ENCODE measurements at places on chromosomes 4 and X.

- DNase-seq, result no peak
Observed at GRCh38 chr4:39037491-39037825, 5.2 kb upstream of the TMEM156 start.

DNA sequence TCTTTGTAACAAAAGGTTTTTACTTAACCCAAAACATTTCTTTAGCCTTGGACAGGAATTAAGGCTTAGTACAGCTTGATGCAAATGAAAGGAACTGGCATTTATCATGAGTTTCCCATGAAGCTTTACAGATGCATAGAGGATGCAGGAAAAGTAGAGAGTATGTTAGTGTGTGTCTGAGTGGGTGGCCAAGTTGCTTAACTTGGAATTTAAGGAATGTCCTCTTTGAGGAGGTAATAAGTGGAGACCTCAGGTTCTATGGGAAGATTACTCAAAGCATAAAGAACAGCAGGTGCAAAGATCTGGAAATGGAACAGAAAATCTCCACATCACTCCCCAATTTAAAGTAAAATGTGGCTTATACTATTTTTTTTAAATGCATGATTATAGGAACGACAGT is 457.9 kb downstream of the KCNIP4 start:
- DNase-seq, result no peak

DNA sequence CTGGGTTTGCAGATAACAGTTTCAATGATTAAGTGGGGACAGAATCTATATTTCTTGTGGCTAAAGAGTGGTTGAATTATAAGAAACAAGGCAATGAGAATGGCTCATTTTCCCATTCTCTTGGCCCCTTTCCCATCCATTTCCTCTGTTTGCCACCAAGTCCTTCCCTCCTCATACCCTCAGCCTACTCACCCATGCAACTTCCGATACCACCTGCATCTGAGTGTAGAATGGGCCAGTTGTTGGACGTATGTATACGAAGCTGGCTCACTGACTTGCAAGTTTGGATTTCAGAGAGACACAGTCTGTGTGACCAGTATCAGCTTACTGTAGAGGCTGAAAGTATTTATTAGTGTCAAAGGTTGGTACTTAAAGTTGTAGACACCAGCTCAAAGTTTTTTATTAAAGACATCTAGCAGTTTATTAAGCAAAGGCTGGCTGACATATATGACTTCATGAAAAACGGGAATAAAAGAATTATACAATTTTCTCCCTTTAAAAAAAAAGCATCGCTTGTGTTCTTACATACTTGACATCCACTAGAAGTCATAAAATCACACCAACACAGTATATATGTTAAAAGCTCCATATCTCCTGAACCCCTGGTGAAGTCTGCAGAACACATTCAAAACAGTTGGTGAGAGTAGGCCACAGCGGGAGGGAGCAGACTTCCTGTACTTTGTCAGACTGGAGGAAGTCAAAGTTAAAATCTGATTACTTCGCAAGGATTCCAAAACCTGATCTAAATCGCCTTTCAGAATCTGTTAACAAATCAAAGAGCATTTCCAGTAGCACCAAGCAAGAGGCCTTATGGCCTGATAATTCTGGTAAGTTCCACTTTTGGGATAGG is 22.4 kb upstream of the STIM2 start:
- no peak for DNase-seq

DNA sequence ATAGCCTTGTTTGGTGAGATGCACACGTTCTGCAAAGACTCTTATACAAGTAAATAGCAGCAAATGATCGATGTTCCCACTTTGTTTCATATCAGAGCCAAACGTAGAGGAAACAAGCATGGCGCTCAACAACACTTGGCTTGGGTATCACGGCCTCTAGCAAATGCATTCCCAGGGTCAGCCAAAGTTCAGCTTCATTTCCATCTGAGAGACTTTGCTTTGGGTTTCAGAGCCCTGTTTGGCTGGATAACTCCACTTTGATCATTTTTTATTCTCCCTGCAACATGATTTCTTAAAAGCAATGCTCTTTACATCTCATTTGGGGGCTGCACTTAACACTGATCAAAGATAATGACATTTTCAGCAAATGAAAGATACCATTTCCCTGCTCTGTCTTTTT is 199.2 kb upstream of the FAM9B start:
- no peak for DNase-seq

- no peak for DNase-seq
Observed at GRCh38 chr4:11359591-11359990, 69.1 kb downstream of the HS3ST1 start.

DNA sequence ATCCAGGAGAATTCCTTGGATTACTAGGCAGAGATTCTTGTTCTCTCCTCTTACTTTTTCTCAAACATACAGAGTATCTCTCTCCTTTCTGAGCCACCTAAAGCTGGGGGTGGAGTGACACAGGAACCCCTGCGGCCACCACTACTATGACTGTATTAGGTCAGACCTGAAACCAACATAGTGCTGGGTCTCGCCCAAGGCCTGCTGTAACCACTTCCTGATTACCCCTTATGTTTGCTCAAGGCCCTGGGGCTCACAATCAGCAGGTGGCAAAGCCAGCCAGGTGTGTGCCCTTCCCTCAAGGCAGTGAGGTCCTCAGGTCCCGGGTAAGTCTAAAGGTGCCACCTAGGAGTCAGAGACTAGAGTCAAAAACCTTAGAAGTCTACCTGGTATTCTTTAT is 166.4 kb downstream of the PARM1 start:
- DNase-seq, result peak; percentile 62

GRCh38 chr4:182578402-182578801 is 335.2 kb downstream of the TENM3 start:
- DNase-seq, result no peak

GRCh38 chr4:68693325-68694075 is 23.0 kb upstream of the UGT2B15 start:
- no peak for DNase-seq

DNA sequence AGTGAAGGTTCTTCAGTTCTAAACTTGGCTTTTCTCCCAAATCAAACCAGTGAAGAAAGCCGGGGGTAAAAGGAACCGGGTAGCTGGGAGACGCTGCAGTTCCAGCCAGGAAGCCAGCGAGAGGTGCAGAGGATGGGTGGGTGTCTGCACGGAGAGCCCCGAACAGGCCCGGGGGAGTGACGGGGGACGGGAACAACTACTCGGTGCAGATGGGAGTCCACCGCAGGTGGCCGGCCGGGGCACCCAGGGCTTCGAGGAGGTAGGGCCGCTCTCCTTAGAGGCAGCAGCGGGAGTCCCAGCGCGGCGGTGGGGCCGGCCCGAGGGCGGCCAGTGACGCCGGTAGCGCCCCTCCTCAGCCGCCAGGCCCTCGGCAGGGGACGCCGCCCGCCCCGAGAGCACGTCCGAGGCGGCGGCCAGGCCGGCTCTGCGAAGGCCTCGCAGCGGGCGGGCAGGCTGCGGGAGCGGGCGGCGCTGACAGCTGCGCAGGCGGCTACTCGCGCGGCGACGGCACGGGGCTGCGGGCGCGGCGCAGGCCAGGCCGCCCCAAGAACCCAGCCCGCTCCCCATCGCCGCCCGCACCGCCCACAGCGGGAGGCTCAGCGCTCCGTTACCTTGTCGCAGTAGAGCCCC is 449 bp downstream of the FBXL5 start:
- peak; percentile 58 for DNase-seq

DNA sequence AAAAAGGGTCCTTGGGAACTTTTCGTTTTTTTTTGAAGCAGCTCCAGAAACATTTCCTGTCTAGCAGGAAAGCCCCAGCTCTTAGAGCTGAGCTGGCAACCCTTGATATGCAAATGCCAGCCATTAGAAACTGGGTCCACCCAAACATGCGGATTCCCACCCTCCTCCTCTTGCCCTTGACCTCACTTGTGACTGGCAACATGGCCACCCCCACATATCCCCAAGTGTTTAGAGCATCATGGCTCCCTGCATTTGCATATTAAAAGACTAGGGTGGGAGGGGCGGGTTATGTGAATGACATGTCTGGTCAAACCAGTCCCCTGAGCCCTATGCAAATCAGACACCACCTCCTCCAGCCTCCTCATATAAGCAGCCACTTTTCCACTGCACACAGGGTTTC is 671.1 kb downstream of the FAT4 start:
- no peak for DNase-seq

DNA sequence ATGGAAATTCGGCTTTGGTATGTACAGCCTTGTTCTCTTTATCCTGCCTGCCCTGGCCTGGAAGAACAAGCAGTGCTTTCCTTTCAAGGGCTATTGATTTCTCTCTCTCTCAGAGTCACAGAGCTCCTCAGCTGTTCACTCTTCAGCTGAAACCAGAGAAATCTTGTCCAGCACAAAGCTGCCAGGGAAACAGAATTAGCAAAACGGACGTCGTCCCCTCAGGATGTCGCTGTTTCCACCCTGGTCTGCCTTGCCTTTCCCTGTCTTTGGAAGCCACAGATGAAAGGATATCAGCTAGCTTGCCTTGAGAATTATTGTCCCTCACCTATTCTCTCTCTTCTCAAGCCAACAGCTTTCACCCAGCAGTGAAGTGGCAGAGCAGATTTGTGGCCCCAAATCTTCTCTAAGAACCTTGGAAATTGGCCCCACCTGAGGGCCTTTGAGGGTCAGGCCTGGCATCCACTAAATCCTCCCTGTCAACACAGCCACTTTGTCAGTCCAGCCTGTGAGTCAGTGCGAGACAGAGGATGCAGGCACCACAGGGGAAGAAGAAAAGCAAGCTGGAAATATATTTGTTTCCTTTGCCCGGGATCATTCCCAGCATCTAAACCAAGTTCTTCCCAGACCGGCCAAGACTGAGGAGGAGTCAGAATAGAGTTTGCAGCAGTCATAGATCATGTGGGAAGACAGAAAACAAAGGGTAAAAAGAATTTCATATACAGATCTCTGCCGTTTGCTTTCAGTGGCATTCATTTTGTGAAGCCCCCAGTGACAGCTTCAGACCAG is 63.8 kb upstream of the MTM1 start:
- no peak for DNase-seq

DNA sequence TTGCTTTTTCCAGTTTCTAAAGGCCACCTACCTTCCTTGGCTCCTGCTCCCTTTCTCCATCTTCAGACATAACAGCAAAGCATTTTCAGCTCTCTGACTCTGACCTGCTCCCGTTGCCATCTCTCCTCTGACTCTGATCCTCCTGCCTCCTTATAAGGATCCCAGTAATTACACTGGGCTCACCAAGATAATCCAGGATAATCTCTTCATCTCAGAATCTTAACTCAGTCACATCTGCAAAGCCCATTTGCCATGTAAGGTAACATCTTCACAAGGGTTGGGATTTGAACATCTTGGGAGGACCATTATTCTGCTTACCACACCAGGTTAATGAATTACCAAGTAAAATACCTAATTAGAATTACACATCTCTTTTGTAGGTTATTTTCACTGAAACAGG is 41.3 kb upstream of the MAGED1 start:
- DNase-seq, result no peak

DNA sequence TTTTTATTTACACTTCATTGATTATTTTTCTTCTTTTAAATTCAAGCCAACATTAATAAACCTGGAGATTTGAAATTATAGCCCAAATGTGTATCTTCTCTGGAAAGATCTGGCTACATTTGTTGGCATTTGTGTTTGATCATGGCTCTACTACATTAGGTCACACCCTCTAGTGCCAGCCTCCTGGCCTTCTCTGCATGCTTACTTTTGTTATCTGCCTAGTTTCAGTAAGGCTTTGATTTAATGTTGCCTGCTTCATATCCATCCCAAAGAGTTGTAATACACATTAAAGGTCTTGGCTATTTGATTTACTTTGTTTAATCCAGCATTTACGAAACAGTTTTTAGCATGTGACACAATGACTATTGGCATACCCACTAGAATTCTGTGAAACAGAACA is 224.5 kb downstream of the TRAM1L1 start:
- no peak for DNase-seq

DNA sequence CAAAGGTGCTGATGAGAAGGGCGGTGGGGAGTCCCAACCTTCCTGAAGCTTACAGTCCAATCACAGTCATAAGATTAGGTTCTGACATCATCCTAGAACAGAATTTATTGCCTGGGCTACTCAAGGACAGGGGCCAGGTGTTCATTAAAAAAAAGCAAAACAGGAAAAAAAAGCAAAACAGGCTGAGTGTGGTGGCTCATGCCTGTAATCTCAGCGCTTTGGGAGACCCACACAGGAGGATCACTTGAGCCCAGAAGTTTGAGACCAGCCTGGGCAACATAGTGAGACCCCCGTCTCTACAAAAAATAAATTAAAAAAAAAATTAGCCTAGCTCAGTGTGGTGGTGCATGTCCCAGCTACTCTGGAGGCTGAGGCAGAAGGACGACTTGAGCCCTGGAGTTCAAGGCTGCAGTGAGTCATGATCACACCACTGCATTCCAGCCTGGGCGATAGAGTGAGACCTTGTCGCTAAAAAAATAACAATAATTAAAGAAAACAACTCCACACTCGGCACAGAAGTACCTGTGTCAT is 3.0 kb downstream of the RAB9A start:
- no peak for DNase-seq

DNA sequence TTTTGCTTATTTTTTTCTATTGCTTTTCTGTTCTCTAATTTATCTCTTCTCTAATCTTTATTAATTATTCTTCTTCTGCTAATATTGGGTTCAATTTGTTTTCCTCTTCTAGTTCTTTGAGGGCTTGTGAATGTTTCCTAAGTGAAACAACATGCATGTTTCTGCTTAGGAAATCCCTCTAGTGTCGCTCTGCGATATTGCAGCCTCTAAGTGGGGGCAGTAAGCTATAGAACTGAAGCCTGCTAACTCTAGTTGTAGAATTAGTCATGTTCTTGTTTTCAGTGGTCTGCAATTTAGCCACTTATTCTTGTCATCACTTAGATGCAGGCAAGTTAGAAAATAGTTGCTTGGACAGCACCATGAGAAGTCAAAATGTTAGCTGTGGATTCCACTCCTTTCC is 222.6 kb downstream of the SPIN4 start:
- DNase-seq, result no peak

GRCh38 chrX:79524642-79525041 is 157.5 kb upstream of the ITM2A start:
- no peak for DNase-seq

GRCh38 chr4:26015133-26015651 is 101.2 kb downstream of the SMIM20 start:
- DNase-seq, result no peak

- no peak for DNase-seq
Observed at GRCh38 chr4:77043507-77044136, 32.2 kb downstream of the CCNI start.

- no peak for DNase-seq
Observed at GRCh38 chrX:115968436-115969252, 201.9 kb upstream of the AGTR2 start.

DNA sequence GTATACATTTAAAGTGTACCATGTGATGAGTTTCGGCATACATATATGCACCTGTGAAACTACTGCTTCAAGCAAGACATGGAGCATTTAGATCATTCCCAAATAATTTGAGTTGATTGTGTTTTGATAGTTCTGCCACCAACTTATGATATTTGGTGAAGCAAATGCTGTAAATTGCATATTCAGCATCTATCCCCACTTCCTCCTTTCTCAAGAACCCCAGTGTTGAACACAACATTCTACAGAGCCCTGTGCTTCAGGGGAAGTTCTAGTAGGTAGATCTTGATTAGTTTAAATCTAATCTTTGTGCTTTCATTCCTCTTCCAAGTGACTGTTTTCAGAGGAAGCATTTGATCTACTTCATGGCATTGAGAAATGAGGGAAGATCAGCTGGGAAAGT is 5.4 kb upstream of the SHROOM3 start:
- no peak for DNase-seq

GRCh38 chr4:682490-683172 is 6.3 kb downstream of the SLC49A3 start:
- DNase-seq, result peak; percentile 60

GRCh38 chrX:23497919-23498318 is 163.3 kb downstream of the PTCHD1 start:
- no peak for DNase-seq

- no peak for DNase-seq
Observed at GRCh38 chr4:127143460-127144195, 489.1 kb upstream of the INTU start.

Measured in Peyer's patch (tissue), 4 donors.